ENCODE measurements at places on chromosomes 16 and 17. TPM values are rescaled to one million over a fixed set of nuclear protein-coding genes. Genes with fewer than 3 reads are reported as not detected.

ADCY9 gene
- 16.4 TPM for total RNA-seq

KRT36 gene
- total RNA-seq: not detected

AOC3 gene
- total RNA-seq: 591 TPM

HOXB8 gene
- total RNA-seq: 0.75 TPM

CD300LB gene
- 36.4 TPM for total RNA-seq

GRB7 gene
- total RNA-seq: 0.44 TPM

CCR7 gene
- 0.65 TPM for total RNA-seq

KRTAP9-4 gene
- not detected for total RNA-seq

GDPD3 gene
- 3.1 TPM for total RNA-seq

SMARCE1 gene
- total RNA-seq: 90.5 TPM

CEP295NL gene
- total RNA-seq: 7.3 TPM

CDK5R1 gene
- total RNA-seq: 0.33 TPM

TPSG1 gene
- total RNA-seq: not detected

CLEC19A gene
- not detected for total RNA-seq

SSTR5 gene
- total RNA-seq: not detected

NKD1 gene
- 2.8 TPM for total RNA-seq

ARHGAP44 gene
- 1.3 TPM for total RNA-seq

NPIPA7 gene
- 3.6 TPM for total RNA-seq

METTL16 gene
- total RNA-seq: 20.3 TPM

SMIM36 gene
- total RNA-seq: not detected
